ENCODE measurements at places on chromosomes 1 and 21.

DNA sequence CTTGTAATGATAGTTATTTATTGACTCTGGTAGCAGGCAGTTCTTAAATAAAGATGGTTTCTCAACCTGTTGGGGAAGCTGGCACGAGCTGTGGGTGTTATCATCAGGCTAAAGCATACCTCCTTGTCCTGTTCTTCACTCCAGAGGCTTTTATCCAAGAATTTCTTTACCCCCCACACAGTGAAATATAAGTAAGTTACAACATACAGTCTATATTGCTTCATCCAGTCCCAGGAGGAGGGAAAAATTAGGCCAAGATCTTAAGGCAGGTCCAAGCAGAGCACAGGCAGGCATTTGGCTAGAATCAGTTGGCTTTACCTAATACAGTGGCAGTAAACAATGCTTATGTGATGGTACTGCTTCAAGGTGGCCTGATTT is 6.3 kb downstream of the TMEM81 start:
- no peak for DNase-seq

DNA sequence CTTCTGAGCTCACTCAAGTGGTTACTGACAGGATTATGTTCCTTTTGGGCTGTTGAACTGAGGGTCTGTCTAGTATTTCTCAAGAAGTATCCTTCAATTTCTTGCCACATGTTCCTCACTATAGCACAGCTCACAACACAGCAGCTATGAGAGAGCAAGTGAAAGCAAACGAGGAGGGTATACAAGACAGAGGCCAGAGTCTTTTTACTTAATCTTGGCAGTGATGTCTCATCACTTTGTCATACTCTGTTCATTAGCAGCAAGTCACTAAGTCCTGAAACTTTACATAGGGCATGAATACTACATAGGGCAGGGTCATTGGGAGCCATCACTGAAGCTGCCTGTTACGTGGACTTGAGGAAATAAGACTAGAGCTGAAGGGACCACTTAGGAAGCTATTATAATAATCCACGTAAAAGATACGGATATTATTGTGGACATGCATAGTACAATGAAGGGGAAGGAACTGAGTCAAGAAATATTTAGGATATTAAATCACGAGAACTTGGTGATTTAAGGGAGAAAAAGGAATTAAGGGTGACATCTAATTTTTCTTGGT is 63.7 kb downstream of the SLC30A7 start:
- no peak for DNase-seq

DNA sequence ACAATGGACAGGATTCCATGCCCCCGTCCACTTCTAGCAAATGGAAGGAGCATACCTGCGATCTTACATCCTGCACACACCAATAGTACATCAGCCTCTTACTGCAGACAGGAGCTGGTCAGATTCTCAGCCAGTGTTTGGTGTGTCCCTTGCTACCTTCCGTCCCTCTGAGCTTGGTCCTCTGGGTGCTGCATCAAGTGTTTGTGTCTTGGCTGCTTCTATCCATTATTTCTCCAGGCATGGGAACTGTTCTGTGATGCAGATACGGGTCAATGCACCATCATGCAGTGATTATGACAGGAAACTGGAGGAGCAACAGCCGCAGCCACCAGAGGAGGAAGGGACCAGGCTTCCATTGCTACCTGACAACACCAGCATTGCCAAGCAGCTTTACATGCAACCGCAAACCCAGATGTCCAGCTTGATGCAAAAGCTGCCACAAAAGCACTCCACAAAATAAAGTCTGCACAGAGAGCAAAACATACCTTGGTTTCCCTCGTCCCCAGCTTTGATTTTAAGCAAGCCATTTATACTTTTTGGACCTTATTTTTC is 21.9 kb upstream of the OVAAL start:
- no peak for DNase-seq

DNA sequence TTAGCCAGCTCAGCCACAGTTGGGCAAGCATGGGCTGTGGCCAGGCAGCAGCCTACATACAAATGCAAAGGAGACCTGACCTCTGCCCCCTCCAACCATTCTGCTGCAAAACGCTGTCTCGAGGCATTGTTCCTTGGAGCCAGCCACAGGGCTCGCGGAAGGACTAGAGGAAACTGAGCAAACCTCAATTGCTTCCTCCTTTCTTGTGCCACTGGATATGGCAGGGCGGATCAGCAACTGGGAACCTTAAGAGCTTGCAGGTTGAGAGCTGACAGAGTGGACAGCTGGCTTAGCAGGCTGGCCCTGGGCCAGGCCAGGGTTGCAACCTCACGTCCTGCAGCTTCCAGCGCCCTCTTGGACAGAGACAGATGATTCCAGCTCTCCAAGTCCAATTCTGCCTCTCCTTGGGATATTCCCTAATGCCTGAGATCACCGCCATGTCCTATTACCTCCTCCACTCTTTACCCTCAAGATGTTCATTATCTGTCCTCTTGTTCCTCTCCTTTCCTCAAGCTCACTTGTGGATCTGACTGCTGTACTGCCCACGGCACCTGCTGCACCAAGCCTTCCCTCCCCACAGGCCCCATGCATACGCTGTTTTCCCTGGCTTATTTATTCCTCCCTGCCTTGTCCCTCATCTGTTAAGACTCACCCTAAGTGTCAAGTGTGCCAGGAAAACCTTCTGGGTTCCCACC is 67.5 kb downstream of the SDC3 start:
- no peak for DNase-seq

DNA sequence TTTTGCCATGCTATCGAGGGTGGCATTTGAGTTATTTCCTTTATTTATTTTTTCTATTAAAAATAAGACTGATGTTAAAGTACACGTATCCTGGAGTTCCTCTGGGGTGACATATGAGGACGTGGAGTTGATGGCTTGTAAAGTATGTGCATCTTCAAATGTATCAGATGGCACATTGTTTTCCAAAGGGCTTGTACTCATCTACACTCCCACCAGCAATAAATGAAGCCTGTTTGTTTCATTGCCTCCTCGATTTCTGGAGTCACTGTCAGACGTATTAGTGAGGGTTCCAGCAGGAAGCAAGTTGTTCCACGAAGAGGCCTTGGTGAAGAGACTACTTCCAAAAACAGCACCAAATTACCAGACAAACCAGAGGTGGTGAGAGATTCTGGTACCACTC is 423.9 kb downstream of the NPHP4 start:
- DNase-seq: no peak

DNA sequence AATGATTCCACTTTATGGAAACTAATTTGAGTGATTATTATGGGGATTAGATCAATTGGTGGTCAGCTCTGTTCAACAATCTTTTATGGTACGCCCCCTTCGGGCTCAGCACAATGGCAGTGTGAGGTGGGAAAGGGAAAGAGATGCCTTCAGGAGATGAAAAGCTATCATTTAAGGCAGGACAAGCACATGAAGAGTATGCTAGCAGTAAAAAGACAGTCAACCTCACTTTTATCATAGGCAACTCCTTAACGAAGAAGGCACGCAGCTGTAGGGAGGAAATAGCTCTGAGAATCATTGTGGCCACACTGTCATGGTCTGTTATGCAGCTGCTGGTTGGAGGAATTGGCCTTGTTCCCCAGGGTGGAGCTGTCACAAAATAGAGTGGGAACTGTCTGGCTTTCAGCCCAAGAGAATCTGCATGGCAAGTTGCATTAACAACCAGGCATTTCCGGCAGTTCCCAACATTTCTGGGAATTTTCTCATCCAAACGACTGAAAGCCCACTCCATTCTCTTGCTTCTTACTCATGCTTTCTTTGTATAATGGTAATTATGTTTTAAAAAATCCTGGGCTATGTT is 54.4 kb upstream of the BCL10 start:
- DNase-seq: no peak

GRCh38 chr1:160522136-160522535 is 919 bp downstream of the SLAMF6 start:
- no peak for DNase-seq

GRCh38 chr1:210252621-210253051 is 20.0 kb downstream of the SERTAD4 start:
- DNase-seq: no peak

- DNase-seq: no peak
Measured at GRCh38 chr1:203069030-203069747, 16.6 kb downstream of the MYOG start.

DNA sequence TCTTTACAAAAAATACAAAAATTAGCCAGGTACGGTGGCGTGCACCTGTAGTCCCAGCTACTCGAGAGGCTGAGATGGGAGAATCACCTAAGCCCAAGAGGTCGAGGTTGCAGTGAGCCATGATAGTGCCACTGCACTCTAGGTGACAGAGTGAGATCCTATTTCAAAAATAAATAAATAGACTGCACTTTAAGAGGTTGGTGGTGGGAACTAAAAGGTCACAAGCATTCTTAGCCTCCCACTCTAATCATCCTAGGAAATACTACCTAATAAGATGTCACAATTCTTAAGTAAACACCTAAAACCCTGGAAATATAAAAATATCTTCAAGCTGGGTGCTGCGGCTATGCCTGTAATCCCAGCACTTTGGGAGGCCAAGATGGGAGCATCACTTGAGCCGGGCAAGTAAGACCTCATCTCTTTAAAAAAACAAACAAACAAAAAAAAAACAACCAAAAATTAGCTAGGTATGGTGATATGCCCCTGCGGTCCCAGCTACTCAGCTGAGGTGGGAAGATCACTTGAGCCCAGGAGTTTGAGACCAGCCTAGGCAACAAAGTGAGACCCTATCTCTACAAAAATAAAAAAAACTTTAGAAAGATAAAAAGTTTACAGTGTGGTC is 4.1 kb downstream of the DCAF8 start:
- DNase-seq: no peak

DNA sequence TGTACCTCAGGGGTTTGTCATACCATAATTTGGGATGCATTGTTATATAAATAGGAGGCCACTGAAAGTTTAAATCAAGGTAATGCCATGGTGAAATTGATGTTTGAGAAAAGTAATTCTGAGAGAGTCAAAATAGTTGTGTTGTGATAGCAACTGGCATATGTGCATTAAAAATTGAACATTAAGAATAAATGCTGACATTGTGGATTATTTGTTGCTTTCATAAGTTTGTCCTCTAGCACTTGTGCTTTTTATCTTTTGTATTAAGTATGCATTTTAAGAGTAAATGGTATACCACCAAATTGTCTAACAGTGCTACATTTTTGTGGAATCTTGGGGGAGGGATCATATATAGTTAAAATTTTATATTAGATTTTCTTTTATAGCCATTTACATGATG is 275.9 kb upstream of the CACYBP start:
- no peak for DNase-seq

DNA sequence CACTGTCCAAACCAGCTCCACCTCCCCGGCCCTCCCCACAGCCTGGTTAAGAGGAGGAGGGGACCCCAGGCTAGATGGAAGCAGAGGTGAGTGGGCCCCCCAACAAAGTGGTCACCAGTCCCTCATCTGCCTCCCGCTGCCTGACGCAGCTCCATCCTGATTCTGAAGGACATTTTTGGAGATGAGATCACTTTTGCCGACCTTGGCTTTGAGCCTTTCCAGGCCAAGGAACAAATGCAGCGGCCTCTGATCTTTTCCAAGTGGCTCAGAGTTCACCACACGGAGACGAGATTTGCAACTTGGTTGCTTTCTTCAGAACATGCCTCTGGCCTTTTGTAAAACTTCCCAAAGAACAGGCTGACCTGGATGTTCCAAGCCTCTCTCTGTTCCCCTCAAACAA is 223.1 kb downstream of the NPHP4 start:
- no peak for DNase-seq

GRCh38 chr1:3785045-3785444 is 11.3 kb downstream of the LRRC47 start:
- no peak for DNase-seq

DNA sequence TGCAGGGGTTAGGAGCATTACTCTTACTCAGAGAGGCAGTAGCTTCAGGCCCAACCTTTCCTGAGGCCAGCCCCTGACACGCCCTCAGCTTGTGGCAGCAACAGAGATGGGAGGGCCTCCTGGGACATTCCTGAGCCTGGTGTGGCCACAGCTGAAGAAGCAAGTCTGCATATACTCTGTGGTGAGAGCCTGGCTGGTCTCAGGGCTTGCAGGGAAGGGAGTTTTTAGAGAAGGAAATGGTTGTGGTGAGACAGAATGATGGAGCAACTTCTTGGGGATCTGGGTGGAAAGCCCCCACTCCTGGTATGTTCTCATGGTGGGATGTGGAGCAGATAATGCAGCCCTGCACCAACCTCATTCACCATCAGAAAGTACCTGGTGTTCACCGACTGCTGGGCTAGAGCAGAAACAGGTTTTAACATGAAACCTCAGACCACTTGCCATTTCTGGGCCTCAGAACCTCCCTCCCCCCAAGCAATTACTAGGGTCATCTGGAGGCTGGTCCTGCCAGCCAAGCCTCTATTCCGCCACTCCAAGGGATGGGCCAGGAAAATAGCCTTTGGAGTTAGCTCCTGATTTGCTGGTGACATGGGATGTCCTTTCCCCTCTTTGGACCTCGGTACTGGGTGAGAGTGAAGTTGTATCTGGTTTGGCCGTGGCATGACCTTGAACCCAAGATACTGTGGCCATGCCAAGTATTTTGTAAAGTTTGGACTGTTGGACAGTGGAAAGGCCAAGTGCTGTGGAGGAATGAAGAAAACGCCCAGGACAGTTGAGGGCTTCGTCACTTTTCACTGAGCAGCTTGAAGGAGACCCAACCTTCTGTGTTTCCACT is 28.1 kb upstream of the RNF19B start:
- no peak for DNase-seq

- DNase-seq: no peak
Measured at GRCh38 chr1:229897501-229897900, 169.5 kb upstream of the GALNT2 start.

DNA sequence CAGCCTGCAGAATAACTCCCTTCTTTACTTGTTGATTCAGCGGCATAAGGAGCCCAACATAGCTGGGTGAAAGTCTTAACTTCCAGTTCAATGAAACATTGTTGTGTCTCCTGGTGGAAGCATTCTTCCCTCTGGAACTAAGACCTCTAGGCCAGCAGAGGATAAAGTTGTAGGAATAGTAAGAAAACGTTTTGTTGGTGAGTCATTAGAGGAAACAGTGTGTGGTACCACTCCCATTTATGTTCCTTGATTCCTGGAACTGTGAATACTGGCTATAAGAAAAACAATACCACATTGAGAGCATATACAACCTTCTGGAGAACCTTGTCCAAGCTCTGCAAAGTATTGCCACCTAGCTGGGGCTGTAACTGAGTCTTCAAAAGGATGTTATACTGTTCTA is 737.4 kb upstream of the ZP4 start:
- DNase-seq: no peak

DNA sequence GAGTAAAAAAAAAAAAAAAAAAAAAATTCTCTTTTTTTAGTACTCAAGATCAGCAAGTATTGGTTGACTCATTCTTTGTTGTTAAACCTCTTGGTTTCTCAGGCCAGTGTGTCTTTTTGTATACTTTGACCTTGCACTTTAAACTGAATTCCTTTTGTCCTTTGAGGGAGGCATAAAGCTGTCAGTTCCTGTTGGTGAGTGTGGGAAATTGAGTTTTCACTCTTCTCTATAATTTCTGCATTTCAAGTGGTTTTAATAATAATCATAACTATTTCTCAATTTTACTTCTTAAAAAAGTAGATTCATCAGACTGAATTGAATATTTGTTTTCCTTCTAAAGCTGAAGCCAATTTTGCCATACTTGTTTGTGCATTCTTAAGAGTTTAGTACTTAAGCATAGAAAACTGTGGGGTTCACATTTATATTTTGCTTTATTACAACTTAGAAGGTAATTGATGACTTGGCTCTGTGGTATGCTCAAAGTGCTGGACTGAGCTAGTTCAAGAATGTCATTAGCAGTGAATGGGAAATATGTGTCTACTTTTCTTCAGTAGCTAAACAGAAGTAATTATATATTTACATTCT is 43.4 kb downstream of the ITSN1 start:
- no peak for DNase-seq
